CD4-positive, alpha-beta T cell treated with Interleukin-12 subunit alpha and Interleukin-12 subunit beta, for 1 hour (primary cell): ENCODE measurements at places on chromosomes 12 and 14.
A peak's percentile ranks its signal among the peaks of the same experiment; 100 is the strongest.

- DNase-seq: no peak
Observed at GRCh38 chr14:101196795-101197590, 293.5 kb upstream of the RTL1 start.

DNA sequence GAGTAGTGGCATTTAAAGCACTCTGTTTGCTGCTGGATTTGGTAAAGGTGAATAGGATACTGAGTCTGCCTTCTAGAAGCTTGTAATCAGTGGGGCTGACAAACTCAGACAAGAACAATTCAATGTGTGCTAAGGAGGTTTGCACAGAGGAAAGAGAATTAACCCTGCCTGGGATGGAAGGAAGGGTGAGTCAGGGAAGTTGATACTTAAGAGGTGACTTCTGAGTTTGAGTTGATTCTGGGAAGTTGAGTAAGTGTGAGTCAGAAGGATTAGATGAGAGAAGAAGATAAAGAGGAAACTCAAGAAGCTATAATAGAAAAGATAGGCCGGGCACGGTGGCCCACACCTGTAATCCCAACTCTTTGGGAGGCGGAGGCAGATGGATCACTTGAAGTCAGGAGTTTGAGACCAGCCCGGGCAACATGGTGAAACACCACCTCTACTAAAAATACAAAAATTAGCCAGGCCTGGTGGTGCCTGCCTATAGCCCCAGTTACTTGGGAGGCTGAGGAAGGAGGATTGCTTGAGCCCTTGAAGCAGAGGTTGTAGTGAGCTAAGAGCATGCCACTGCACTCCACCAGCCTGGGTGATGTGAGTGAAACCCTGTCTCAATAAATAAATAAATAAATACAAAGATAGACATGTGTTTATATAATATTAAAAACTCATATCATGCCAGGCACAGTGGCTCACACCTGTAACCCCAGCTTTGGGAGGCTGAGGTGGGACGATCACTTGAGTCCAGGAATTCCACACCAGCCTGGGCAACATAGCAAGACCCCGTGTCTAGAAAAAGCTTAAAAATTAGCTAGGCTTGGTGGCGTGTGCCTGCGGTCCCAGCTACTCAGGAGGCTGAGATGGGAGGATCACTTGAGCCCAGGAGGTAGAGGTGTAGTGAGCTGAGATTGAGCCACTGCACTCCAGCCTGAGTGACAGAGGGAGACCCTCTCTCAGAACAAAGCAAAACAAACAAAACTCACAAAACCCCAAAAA lies 126.8 kb upstream of the CPM start:
- no peak for DNase-seq

DNA sequence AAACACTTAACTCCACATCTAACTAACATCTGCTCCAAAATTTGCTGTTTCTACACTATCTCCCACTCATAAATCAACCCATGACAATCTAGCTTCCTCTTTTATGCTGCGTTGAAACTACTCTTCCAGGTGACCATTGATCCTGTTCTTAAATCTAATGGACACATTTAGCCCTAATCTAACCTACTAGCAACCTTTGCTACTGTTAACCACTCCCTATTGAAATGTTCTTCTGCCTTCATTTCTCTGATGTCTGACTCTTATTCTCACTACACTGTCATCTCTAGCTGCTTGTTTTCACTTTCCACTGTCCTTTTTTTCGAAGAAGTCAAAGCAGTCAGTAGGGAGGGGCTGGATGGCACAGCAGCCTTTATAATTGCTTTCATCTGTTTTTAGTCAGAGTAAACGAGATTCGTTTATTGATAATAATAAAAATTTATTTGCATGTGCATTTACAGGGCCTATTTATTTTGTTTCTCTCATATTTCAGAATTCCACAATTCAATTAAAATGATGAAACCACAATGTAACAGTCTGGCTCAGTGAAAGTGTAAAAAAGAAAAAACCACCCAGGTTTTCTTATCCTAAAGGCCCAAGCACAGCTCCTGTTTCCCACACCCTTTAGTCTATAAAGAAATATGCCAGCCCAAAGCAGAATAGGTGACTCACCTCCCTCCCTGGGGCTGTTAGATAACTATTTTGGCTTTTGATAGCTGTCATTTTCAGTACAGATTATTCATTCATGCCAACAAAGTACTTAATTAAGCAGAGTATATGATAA lies 44.9 kb downstream of the ATP2B1 start:
- DNase-seq: peak; percentile 19

DNA sequence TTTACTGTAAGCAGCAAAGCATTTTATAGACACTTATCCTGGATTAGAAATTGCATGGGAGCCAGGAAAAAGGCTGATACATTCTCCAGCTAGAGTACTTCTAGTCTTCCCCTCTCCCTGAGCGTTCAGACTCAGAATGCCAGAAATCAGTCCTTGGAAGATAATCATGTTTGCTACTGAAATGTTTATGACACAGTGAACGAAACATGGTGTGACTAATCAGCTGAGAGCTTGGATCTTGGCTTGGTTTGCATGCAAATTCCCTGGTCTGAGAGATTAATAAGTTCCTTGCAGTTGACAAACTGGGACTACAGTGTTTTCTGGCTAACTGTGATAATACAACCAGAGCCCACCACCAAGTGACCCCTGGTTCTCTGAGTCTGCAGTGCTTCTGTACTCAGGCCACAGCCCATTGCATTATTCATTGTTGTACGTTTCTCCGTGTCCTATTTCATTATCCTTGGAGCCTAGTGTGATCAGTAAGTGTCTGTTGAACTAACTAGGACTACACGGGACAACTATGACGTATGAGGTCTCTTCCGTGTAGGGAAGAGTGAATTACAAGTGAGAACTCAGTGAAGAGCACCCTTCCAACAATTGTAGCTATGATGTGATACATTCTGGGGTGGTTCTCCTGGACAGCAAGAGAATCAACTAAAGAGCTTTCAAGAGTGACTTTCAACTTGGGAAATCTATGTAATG lies 34.6 kb upstream of the EVL start:
- DNase-seq: no peak
